ENCODE measurements at places on chromosomes 1 and 21.

DNA sequence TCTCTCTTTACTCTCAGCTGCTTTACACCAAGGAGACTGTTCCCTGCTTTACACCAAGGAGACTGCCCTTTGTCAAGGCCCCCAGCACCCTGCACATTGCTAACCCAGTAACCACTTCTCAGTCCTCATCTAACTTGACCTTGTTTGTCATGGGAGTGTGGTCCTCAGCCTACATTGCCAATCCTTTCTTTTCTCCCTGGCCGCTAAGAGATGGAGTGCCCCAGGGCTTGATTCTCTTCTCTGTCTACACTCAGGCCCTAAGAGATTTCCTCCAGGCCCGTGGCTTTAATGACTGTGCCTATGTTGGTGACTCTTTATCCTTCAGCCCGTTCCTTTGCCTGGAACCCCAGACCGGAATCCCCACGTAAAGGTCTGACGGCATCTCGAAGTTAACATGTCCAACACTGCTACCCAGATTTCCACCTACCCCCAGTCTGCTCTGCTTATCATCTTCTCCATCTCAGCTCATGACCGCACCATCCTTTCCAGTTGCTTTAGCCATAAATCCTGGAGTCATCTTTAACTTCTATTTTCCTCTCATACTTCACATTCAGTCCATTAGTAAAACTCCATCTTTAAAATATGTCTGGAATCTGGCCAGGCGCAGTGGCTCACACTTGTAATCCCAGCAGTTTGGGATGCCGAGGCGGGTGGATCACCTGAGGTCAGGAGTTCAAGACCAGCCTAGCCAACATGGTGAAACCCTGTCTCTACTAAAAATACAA, 9.5 kb upstream of the SEMA4A start:
- no peak for DNase-seq

GRCh38 chr1:228497206-228497605, 10.0 kb downstream of the RNF187 start:
- DNase-seq: no peak

GRCh38 chr1:30164693-30165092, 558.7 kb downstream of the MATN1 start:
- DNase-seq: no peak

GRCh38 chr1:61043010-61043820, 39.1 kb upstream of the NFIA start:
- DNase-seq: peak; percentile 87

GRCh38 chr1:4307911-4308545, 346.4 kb upstream of the AJAP1 start:
- no peak for DNase-seq

- peak; percentile 42 for DNase-seq
Measured at GRCh38 chr1:185674201-185674600, 60.0 kb upstream of the HMCN1 start.
